T1000 (cell line): ENCODE measurements at places on chromosomes 11 and 22.

- no peak for DNase-seq
Measured at GRCh38 chr11:33618956-33619355, 81.7 kb downstream of the C11orf91 start.

GRCh38 chr11:99535819-99536218 lies 515.1 kb downstream of the CNTN5 start:
- DNase-seq, result no peak

DNA sequence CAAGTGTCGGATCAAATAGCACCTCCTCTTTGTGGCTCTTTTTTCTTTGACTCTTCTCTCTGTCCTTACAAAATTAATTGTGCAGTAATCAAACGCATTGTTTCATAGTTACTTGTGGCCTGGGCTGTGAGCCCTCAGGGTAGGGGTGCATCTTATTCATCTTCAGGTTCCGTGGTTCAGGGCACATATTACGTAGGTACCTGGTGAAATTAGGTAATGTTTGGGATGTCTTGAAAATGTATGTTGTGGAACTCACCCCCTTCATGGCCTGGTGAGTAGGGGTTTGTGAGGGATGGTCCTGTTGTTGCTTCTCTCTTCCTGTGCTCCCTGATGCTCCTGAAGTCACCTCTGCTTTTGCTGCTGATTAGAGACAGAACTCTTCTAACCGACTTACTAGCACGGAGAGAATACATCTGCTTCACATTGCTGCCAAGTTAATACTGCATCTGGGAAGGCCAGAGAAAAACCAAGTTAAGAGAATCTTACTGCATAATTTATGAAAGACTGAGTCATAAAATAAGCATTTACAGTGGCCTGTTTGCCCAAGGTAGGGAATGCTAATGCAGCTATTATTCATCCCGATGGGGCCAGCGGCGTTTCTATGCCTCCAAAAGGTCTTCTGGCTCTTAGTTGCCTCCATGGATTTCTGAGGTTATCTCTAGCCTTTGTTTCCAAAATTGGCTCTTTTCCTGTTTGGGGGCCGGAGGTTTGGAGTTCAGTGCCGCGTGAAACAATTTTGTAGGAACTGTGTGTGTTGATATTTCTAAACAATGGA lies 66.9 kb downstream of the TBC1D22A start:
- peak; percentile 12 for DNase-seq

GRCh38 chr11:66719111-66719872 lies 9.7 kb downstream of the SPTBN2 start:
- no peak for DNase-seq

DNA sequence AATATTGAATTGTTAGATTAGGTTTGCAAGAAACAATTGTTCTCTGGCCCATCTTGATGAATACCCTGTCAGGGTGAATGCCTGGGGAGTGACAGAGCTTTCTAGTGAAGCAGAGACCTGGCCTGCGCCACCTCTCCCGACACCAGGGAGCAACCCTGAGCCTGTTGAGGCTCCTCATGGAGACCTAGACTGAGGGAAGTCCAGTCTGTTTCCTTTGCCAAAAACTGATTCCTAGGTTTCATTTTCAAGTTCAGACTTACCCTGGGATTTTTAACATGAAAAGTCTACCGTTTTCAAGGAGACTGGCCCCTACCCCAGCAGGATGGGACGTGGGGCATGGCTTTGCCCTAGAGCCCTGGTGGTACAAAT lies 173.7 kb upstream of the SORL1-AS1 start:
- no peak for DNase-seq

DNA sequence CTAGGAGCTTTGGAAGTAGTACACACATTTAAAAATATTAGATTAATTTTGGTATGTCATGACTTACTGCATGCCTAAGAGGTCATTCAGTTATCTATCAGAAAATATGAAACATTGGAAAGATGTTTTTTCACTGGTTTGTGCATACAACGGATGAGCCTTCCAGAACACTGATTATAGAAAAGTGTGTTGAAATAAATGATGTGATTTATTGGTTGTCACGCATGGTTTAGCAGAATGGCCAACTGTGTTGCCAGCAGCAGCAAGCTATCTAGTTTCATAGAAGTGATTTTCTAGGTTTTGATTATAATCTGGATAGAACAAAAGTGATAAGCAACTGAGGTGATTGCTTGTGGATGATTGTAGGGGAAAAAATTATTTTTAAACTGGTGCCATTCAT lies 53.6 kb downstream of the DDX10 start:
- no peak for DNase-seq

GRCh38 chr22:45962756-45963324 lies 14.1 kb downstream of the WNT7B start:
- no peak for DNase-seq

- no peak for DNase-seq
Measured at GRCh38 chr11:41053894-41054293, 405.6 kb downstream of the LRRC4C start.

- DNase-seq, result no peak
Measured at GRCh38 chr11:93131709-93132108, 66.1 kb downstream of the SLC36A4 start.
